ENCODE measurements at places on chromosomes 7 and 10. TPM values are rescaled to one million over a fixed set of nuclear protein-coding genes. Genes with fewer than 3 reads are reported as not detected.

DNA sequence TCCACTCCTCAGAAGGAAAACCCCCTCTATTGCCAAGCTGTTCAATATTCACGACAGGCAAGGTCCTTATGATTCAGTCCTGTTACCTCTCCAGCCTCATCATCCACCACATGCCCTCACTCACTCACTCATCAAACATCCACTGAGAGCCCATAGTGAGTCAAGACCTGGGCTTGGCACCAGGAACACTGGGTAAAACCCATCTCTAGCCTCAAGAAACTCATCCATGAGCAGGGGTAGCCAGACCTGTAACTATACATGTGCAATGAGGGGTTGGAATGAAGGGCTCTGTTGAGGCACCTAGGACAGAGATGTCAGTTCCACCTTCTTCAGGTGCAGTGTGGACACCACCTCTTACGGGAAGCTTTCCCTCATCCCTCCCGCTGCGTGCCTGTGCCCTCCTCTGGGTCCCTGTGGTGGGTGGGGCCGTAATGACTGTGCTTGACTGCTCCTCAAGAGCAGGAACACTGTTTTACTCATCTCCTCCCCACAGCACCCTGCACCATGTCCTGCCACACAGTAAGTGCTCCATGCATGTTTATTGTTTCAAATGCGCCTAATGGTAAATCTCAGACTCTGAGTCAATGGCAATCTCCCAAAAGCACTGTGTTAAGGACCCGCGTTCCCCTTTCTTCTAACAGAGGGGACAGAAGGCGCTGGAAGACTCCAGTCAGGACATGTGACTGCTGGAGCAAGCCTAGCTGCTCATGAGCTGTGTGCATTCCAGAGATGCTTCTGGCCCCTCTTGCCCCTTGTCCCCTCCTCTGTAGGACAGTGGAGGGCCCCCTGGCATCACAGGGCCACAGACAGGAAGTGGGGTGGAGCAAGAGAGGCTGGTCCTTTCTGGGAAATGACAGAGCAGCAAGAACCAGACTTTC, 95.4 kb downstream of the HIPK2 start:
- peak overlapping the region; percentile 13 for H3K4me3 ChIP-seq
- no peaks in the 10 kb centered on the region for H3K27me3 ChIP-seq
- H3K36me3 ChIP-seq, result peaks cover 31% of the 10 kb centered on the region

C10orf67 gene
- total RNA-seq, result 0.32 TPM

DNA sequence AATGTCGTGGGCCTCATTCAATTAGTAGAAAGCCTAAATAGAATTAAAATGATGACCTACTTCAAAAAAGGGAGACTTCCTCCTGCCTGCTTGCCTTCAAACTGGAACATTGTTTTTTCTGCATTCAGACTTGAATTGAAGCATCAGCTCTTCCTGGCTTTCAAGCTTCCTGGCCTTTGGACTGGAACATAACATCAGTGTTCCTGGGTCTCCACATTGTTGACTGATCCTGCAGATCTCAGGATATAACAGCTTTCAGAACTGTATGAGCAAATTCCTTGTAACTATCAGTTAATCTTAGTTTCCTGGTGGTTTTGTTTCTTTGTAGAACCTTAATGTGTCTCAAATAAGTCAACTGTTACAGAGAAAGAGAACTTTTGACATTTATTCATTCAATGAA, 18.6 kb downstream of the MAGI2 start:
- H3K4me1 ChIP-seq, result no peaks in the 10 kb centered on the region
- H3K27me3 ChIP-seq, result peaks cover 1% of the 10 kb centered on the region
- H3K27ac ChIP-seq, result no peak overlapping the region
- no peaks in the 10 kb centered on the region for H3K36me3 ChIP-seq
- no peak overlapping the region for H3K4me3 ChIP-seq
- no peak for DNase-seq

DNA sequence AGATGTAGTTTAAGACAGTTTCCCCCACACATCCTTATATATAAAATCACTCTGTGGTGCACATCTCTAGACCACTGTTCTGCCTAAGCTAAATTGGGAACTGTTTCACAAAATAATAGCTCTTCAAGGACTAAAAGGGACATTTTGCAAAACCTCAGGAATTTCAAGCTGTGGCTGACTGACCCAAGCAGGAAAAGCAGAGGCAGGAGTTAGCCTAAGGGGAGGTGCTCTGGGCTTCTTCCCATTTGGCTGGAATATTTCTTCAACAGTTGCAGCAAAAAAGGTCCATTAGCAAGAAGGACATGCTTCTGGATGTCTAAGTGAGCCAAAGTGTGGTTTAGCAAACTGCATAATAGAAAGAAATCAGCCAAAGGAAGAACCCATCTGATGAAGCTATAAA, 551.2 kb upstream of the ANKRD30A start:
- no peaks in the 10 kb centered on the region for H3K36me3 ChIP-seq
- DNase-seq, result no peak
- H3K27me3 ChIP-seq, result no peaks in the 10 kb centered on the region
- H3K4me1 ChIP-seq, result no peaks in the 10 kb centered on the region

DNA sequence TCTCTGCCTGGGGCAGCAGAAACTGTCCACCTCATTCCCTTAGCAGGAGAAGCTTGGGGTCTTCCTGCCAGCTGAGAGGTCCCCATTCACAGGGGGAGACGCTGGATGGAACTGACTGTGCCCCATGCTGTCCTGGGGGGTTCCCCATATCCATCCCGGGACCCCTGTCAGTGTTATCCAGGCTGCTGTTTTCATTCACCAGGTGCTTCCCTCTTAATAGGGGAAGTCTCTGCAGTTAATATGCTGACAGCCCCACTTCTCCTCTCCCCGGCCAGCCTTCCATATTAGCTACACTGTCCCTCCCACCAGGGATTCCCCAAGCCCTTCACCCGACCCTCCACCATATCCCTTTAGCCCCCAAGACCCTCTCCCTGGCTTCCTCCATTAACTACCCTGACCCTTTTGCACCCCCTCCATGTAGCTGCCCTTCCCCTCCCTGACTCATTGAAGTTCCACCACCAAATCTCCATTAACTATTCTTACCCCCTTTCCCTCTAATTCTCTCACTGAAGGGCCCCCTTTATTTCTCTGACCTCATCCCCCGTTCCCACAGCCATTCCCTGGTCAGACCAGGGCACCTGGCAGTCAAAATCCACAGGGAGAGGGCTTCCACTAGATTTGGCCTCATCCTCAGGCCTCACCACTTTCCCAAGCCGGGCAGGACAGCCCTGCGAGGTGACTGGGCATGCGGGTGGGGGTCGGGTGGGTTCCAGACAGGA, 92.0 kb upstream of the PAX2 start:
- no peaks in the 10 kb centered on the region for H3K36me3 ChIP-seq
- peak overlapping the region; percentile 34 for H3K4me3 ChIP-seq
- no peak overlapping the region for H3K27ac ChIP-seq
- peaks cover 64% of the 10 kb centered on the region for H3K27me3 ChIP-seq
- DNase-seq, result no peak

DNA sequence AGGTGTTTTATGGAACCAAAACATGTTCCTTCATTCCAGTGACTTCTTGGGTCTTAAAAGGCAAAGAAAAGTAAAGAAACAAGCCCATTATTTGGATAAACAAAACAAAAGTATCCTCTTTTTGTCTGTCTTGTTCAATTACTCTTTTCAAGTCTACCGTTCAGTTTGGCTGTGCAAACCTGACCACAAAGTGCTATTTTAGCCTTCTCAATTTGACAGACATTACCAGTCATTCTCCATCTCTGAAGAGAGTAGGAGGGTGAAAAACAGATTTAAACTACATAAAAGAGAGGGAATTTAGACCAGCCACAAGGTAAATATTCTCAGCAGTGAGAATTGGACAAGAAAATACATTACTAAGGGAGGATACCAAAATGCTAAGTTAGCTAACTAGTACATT, 145.2 kb downstream of the GRM3 start:
- no peaks in the 10 kb centered on the region for H3K36me3 ChIP-seq
- no peak for DNase-seq
- no peaks in the 10 kb centered on the region for H3K27me3 ChIP-seq
- no peaks in the 10 kb centered on the region for H3K4me1 ChIP-seq

GRCh38 chr10:105026566-105026965, 385.5 kb downstream of the SORCS3 start:
- H3K36me3 ChIP-seq, result no peaks in the 10 kb centered on the region
- H3K27me3 ChIP-seq, result no peaks in the 10 kb centered on the region
- H3K27ac ChIP-seq, result no peak overlapping the region
- H3K4me3 ChIP-seq, result no peak overlapping the region
- DNase-seq, result no peak

DNA sequence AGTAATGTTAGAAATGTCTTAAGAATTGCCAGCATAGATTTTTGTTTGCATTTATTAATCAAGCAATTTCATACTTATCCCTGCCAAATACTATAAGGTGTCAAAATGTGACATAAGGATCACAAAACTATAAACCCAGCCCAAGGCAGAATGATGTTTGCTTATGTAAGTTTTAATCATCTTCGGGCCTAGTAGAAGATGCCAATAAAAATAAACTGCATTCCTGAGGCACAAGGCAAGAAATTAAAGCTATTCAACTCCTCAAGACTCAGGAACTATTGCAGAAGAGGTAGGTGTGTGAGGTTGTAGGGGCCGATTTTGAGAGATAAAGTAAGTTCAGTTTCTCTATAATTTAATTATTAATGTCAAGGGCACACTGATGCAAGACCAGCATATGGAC, 189.4 kb upstream of the AHR start:
- no peak overlapping the region for H3K27ac ChIP-seq
- H3K4me1 ChIP-seq, result peaks cover 3% of the 10 kb centered on the region
- no peak overlapping the region for H3K4me3 ChIP-seq
- no peaks in the 10 kb centered on the region for H3K36me3 ChIP-seq
- H3K27me3 ChIP-seq, result no peaks in the 10 kb centered on the region

SNCG gene
- total RNA-seq, result not detected

DNA sequence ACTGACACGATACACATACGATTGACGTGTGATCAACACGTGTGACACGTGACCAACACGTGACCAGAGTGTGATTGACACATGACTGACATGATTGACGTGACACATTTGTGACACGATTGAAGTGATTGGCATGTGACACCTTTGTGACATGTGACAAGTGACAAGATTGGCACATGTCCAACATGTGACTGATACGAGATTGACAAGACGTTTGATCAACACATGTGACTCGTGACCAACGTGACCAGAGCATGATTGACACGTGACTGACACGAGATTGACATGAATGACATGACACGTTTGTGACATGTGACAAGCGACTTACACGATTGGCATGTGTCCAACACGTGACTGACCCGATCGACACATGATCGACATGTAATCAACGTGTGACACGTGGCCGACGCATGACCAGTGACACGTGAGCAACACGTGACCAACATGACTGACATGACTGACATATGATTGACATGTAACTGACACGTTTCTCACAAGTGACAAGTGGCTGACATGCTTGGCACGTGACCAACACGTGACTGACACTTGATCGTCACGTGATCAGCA, 22.0 kb downstream of the CRPPA start:
- peaks cover 3% of the 10 kb centered on the region for H3K4me1 ChIP-seq
- no peak overlapping the region for H3K27ac ChIP-seq
- no peak for DNase-seq
- H3K4me3 ChIP-seq, result no peak overlapping the region
- no peaks in the 10 kb centered on the region for H3K27me3 ChIP-seq
- H3K36me3 ChIP-seq, result peaks cover 44% of the 10 kb centered on the region

GRCh38 chr10:102422545-102423129, 2.0 kb downstream of the FBXL15 start:
- H3K36me3 ChIP-seq, result peaks cover 8% of the 10 kb centered on the region
- peak overlapping the region; percentile 50 for H3K27ac ChIP-seq
- DNase-seq, result peak; percentile 68
- peak overlapping the region; percentile 87 for H3K4me3 ChIP-seq
- peaks cover 6% of the 10 kb centered on the region for H3K27me3 ChIP-seq

DNA sequence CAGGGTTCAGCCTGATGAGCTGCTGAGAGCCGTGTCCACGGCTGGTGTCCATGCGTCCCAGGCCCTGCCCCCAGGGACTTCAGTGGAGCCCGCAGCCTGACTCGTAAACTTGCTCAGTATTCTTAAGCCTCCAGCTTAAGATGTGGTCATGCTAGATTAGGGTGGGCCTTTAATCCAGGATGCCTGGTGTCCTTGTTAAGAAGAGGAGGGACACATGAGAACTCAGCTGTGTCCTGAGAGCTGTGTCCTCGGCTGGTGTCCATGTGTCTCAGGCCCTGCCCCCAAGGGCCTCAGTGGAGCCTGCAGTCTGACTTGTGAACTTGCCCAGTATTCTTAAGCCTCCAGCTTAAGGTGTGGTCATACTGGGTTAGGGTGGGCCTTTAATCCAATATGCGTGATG, 23.0 kb downstream of the DOCK1 start:
- H3K4me1 ChIP-seq, result no peaks in the 10 kb centered on the region
- no peak for DNase-seq
- H3K27ac ChIP-seq, result no peak overlapping the region
- no peaks in the 10 kb centered on the region for H3K36me3 ChIP-seq

GRCh38 chr7:5602734-5603133, 178.7 kb downstream of the RNF216 start:
- no peak for DNase-seq
- no peak overlapping the region for H3K27ac ChIP-seq
- H3K4me3 ChIP-seq, result no peak overlapping the region
- no peaks in the 10 kb centered on the region for H3K36me3 ChIP-seq
- H3K4me1 ChIP-seq, result no peaks in the 10 kb centered on the region
- no peaks in the 10 kb centered on the region for H3K27me3 ChIP-seq

NYAP1 gene
- 0.38 TPM for total RNA-seq

- DNase-seq, result no peak
- H3K36me3 ChIP-seq, result no peaks in the 10 kb centered on the region
- no peaks in the 10 kb centered on the region for H3K4me1 ChIP-seq
- no peak overlapping the region for H3K4me3 ChIP-seq
- peaks cover 2% of the 10 kb centered on the region for H3K27me3 ChIP-seq
Observed at GRCh38 chr7:107068156-107068555, 23.7 kb downstream of the PRKAR2B start.

Measured in activated CD8-positive, alpha-beta T cell treated with anti-CD3 and anti-CD28 coated beads for 36 hours (primary cell).